Activated CD8-positive, alpha-beta memory T cell treated with anti-CD3 and anti-CD28 coated beads for 1 hour (primary cell): ENCODE measurements at places on chromosomes 7 and 10.

- DNase-seq, result no peak
These were observed 13.3 kb downstream of the SLC26A5 start for GRCh38 chr7:103432712-103433111.

DNA sequence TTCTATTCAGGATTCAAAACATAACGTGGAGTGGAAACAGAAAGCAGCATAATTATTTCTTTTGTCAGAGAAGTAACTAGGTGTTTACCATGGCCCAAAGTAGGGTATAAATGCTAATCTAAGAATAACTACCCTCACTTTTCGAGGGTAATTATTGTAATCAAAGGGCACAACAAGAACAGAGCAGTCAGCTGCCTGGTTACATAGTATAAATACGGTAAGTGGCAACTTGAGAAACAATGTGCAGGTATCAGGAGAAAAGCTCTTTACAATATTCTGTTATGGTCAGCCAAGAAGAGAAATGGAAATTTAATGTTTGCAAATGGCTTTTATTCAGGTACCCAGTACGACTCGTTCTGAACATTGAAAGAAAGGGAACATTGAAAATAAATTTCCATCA is 242.0 kb upstream of the NPY start:
- DNase-seq, result no peak

DNA sequence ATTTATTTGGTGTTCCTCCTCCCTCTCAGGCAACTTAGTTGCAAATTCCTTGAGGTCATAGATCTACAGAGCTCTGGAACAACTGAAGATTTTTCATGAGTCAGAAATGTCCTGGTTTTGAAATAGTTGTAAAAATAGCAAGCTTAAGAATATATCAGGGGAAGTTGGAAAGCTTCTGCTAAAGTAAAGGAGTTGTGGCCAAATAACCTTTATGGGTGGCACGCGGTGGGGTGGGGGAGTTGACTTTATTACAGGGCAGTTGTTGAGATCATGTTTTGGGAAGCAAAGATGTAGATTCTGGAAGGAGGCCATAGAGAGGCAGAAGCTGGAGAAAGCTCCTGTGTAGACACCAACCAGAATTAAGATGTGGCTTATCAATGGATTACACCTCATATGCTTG is 326.0 kb upstream of the MTPN start:
- no peak for DNase-seq

DNA sequence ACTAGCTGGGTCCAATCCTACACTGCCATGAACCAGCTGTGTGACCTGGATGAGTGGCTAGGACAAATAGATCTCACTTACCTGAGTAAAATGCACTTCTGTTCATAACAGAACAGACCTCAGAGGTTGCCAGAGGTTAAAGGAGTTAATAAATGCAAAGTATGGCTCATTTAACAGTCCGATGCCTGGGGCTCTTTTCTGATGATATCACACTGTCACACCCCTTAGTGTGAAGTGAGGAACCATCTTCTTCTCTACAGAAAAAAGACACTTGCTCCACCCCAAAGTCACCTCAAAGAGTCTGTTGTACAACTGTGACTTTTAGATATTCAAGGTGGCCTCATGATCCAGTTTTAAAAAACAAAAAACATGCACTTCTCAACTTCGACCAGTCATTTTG is 21.5 kb upstream of the TARP start:
- no peak for DNase-seq

DNA sequence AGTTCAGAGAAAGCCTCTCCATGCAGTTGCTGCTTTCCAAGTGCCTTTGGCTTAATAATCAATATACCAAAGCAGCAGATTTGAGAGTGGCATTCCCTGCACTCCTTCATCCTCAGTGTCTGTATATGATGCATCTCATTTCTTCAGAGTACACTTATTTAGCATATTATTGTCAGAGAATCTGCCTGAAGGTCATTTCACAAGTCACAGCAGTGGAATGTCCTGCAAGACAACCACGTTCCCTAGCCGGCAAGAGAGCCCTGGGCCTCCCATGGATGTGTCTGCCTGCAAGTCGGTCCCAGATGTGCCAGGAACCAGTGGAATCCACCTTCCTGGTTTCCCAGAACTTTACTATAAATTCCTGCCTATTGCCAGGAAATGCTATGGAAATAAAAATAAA is 289.4 kb upstream of the IGFBP3 start:
- no peak for DNase-seq

- no peak for DNase-seq
These were observed 29.6 kb downstream of the PFKFB3 start for GRCh38 chr10:6232225-6232807.

DNA sequence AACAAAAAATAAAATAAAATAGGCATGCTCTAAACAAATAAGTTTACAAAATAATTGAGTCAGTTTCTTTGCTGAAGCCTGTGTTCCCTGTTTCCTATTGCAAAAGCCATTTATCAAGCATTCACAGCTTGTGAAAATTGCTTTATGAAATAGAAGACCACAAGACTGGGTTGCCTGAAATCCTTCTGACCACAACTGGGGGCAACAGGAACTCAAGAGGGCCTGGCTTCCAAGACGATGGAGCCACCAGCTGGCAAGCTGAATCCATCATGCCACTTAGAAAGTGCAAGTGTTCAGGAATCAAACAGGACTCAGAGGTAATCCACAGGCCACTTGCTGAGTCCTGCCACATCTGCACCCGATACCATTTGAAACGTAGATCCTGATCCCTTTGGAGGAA is 752 bp upstream of the ABCA13 start:
- no peak for DNase-seq

DNA sequence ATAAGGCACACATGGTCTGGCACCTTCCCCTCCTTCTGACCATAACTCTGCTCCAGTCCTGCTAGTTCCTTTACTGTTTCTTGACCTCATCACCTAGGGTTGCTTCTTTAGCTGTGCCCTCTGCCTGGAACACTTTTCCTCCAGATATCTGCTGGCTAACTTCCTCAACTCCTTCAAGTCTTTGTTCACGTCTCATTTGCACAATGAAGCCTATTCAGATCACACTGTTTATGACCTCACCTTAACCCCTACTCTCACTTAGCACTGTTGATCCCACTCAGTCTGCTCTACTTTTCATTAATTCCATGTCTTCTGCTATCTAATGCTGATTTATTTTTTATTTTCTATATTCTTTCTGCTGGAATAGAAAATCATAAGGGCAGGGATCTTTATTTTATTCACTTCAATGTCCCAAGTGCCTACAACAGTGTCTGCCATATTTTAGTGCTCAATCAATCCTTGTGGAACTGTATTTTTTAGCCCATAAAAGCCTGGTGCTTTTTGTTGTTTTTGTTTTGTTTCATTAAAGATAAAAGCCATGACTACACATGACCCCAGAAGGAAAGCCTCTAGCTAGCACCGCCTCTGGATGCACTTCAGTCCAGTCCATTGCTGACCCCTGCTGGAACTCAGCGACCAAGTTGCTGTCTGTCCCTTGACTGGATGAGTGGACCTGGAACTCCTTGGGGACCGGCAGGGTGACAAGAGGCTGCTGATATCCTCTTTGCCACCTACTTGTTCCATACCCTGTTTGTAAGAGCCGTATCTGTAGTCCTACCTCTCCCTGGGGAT is 12.3 kb downstream of the KLF14 start:
- no peak for DNase-seq

DNA sequence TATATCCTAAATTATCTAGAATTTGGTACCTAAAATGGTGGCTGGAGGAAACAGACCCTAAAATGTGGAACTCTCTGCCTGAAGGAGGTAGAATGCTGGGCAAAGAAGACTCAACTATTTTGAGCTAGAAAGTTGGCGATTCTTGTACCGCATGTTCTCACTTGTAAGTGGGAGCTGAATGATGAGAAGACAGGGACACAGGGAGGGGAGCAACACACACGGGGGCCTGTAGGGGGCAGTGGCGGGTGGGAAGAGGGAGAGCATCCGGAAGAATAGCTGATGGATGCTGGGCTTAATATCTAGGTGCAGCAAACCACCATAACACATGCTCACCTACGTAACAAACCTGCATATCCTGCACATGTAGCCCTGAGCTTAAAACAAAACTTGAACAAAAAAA is 250.6 kb downstream of the CALN1 start:
- no peak for DNase-seq

- no peak for DNase-seq
These were observed 295.4 kb downstream of the PRPF18 start for GRCh38 chr10:13882119-13882711.

DNA sequence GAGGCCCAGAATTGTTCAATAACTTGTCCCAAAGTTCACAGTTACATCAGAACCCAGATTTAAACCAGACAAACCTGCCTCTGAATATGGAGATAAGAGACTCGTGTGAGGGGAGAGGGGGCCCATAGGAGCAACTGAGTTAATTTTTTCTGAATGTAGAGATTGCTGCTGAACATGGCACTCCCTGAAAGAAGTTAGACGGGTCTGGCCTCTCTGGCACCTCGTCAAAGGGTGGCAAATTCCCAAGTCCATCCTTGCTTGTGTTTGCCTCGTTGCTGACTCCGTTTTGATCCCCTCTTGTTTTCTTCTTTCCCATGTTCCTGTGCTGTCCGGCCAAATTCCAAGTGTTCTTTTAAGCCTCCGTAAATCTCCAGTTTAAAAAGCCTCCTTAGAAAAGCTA is 35.2 kb upstream of the YAE1 start:
- DNase-seq, result no peak

- no peak for DNase-seq
These were observed 397.9 kb downstream of the INHBA start for GRCh38 chr7:41305001-41305400.
